ENCODE measurements at places on chromosomes 1 and 21.

DNA sequence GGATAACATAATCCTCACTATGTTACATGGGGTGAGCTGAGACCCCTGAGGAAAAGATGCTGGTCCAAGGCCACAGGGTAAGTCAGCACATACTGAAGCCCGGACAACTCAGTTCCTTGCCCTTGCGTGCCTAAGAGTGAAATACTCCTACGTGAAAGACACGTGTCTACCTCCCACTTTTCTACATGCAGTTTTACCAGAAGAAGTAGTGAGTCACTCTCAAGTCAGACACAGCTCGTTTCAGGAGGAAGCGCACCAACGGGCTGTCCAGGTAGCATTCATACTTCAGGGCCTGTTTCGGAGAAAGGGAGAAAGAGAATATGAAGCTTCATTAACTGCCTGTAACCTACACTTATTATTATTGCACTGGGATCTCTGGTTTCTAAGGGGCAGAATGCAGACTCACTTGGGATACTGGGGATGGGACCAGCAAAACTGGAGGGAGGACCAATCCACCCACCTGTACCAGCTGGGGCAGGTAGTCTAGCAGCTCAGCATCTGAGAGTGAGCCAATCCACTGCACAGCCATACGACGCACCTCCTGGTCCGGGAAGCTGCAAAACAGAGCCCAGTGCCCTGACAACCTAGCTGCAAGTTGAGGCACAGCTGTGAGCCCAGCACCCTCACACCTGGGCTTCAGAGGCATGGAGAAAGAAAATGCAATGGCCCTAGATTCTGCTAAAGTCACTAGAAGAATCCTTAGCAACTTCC is 32.4 kb upstream of the PPP1R15B start:
- peak; percentile 40 for ATAC-seq

DNA sequence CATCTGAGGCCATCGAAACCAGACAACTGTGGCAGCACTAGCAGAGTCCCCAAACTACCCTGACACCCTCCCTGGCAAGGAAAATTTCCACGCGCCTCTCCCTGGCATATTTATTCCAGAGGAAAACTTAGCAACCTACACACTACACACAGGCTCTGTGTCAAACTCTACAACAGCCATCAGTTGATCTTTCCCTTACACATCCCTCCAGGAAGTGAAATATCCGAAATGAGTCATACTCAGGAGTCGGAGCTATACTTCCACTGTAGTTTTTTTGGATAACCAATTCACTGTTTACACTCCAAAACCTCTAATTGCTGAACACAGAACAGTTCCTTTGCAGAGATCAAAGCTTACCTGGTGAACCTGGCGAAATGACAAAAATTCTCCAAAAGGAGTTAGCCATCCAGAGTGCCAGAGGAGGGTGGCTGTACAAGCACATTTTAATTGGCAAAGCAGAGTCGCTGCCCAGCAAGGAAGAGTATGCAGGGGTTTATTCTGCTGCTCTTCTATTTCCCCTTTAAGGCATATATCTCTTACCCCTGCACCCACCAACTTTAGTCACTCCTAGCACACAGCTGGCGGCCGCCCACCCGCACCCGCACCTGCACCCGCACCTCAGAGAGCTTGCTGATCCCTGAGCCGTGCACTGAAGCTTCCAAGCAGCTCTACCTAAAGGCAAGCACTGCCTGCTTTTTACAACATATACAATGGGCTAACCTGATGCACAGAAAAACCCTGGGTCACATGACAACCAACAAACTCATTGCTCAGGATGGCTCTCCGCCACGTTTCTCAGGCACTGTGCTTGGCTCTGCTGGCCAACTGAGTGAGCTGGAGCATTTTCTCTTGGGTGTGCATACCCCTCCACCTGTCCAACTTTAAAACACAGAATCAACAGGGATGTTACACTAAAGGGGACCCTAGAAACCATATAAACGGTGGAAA is 54.9 kb downstream of the CAPZB start:
- ATAC-seq: no peak

DNA sequence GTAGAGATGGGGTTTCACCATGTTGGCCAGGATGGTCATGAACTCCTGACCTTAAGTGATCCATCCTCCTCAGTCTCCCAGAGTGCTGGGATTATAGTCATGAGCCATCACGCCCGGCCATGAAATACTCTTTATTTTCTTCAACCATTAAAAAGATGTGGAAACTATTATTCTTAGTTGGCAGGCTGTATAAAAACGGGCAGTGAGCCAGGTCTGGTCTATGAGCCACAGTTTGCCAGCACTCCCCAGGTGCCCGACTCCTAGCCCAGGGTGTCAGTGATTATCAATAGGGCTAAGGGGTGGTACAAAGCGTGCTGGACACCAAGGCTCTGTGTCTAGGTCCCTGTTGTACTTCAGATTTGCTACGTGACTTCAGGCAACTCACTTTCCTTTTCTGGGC is 3.7 kb upstream of the TMEM61 start:
- no peak for ATAC-seq

DNA sequence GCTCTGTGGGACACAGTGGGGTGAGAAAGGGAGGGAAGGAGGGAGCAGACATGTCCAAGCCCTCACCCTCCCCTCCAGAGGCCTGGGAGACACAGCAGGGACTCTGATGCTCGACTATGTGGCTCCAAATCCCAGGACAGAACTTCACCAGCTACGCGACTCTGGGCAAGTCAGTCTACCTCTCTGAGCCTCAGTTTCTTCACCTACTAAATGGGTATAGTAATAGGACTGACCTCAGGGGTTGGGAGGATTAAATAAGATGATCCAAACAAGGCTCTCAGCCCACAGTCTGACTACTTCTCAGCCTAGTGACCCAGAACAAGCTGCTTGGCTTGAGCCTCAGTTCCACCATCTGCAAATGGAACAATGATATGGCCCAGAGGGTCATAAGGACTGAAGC is 19.6 kb downstream of the SDC3 start:
- no peak for ATAC-seq

GRCh38 chr1:226912587-226913176 is 27.4 kb upstream of the COQ8A start:
- ATAC-seq: peak; percentile 78

DNA sequence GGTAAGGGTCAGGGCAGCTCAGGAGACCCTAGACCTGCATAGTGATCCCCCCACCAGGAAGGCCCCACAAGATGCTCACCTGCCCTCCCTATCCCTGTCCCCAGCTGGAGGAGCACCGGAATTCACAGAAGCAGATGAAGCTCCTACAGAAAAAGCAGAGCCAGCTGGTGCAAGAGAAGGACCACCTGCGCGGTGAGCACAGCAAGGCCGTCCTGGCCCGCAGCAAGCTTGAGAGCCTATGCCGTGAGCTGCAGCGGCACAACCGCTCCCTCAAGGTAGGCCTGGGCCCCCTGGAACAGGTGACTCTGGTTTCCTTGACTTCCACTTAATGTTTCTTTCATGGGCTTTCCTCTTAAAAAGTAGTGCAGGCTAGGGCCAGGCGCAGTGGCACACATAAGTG is 8.4 kb downstream of the TXLNA start:
- no peak for ATAC-seq

DNA sequence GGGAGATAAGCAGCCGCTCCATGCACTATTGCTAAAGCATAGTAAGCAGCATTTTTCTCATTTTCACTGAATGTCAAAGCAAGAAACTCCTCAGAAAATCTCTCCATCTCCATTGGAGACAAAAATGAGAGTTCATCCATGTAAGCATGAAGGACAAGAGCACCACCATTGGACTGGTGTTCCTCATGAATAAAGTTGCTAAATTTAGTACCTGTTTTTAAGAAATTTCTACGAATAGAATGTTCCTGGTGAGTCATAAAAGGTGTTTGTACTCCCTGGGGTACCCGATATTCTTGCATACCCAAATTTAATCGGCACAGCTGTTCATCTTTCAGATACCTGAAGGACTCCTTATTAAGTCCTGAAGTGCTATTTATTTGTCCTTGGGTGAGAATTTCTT is 14.8 kb downstream of the RSBN1 start:
- ATAC-seq: no peak

GRCh38 chr1:86429122-86429725 is 5.3 kb downstream of the CLCA2 start:
- no peak for ATAC-seq

DNA sequence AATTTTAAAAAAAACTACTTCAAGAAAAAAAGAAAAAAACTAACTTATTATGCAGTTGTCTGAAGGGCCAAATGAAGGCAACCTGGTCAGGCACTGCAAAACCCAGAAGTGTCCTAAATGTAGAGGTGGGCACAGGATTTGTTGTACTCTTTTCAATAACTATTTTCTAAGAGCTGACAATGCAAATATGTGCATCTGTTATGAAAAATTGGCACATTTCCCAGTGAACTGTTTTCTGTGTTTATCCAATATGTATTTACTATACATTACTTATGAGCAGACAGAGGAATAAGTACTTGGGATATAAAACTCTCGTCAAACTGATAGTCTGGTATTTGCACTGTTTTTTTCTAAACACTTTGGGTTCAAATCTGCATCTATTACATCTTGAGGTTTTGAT is 188.0 kb upstream of the C21orf91 start:
- ATAC-seq: no peak
